CD4-positive, alpha-beta T cell treated with Interleukin-15 for 1 hour (primary cell): ENCODE measurements at places on chromosomes 4 and X.

GRCh38 chr4:80036949-80037685, 35.9 kb downstream of the ANTXR2 start:
- DNase-seq = no peak

DNA sequence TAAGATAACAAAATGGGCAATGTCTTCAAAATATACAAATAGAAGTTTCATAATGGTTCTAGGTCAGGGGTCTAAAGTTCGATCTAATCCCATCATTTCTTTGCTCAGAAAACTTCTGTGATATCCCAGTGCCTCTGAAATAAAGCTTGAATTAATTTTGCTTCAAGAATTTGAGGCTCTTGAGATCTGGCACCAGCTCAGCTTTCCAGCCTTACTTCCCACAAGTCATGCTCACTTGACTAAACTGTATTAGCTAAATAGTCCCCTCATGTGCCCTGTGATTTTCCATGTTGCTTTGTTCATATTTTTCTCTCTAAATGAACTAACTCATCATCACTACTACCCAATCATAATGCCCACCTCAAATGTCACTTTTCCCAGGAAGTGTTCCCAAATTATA, 50.8 kb upstream of the MBNL3 start:
- DNase-seq = no peak

DNA sequence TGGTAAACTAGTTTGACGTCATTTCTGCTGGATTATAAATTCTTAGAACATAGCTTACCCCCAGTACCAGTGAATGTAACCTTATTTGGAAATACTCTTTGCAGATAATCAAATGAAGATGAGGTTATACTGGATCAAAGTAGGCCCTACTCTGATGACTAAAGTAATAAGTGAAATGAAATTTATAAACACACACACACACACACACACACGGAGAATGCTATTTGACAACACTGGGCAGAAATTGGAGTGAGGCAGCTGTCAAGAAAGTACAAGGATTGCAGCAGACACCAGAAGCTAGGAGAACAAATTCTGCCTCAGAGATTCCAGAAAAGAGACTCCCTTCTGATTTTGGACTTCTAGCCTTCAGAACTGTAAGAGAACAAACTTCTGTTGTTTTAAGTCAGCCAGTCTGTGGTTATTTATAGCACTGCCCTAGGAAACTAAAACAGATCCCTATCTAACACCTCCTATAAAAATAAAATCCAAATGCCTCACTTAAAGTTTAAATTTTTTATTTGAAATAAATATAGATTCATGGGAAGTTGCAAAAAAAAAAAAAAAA, 448.6 kb downstream of the PCDH18 start:
- DNase-seq = no peak

DNA sequence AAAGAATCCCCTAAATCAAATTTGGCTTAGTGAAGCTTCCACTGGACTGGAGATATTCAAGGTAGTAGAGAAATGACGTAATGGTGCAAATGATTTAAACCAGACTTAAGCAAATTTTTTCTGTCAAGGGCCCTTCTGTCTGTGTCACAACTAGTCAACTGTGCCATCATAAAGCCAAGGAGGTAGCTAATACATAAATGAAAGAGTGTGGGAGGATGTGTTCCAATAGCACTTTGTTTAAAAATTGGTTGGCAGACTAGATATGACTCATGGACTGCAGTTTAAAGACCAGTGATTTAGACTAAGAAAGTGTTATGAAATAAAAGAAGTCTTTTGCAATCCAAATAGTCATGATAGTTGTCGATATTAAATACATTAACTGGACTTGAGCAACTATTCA, 24.3 kb upstream of the TEX13C start:
- DNase-seq = no peak

DNA sequence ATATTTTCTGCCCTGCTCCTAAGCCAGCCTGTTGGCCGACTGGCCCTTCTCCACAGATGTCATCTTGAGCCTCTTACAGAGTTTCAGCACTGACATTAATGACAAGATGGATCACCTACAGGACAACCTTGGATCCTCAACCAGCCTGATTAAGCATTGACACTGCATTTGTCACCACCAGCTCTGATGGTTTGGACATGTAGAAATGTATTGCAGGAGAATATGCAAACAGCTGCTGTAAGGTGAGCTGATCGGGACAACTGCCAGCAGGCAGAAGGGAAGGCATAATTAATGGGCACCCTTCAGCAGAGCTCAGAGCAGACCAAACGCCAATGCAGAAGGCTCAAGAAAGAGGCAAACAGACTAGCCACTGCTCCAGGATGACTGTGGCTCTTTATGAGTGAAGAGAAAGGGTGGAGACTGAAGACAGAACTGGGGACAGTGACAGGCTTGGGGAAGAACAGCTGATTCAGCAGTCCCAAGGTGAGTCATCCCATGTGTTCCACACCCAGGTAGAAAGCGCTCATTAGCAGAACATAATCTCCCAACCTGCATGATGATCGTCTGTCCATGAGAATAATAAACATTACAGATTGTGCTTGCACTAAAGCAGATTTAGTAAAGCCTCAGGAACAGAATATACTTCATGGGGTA, 6.7 kb downstream of the CORIN start:
- no peak for DNase-seq

DNA sequence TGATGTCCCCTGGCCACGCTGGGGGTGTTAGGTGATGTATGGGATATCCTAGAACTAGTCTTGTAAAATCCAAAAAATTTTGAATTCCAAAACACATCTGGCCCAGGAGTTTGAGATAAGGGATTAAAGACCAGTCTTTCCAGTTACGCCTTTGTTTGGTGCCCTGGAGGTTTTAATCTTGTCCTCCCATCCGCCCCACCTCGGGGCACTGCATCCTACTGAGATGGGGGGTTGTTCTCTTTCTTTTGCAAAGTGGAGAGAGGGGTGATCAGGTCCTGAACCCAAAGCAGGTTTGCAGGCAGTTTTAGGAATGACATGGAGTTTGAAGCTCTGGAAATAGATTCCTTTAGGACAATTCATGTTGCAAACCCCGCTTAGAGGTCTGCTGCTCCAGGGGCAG, 1.8 kb downstream of the SUV39H1 start:
- no peak for DNase-seq
